ENCODE measurements at places on chromosomes 2 and 18. TPM values are rescaled to one million over a fixed set of nuclear protein-coding genes. Genes with fewer than 3 reads are reported as not detected.

The CFC1 gene
- total RNA-seq, result not detected

The LHCGR gene
- not detected for total RNA-seq

The GAL3ST2 gene
- total RNA-seq, result 0.64 TPM

The PTRHD1 gene
- total RNA-seq, result 46.9 TPM

The PDE11A gene
- not detected for total RNA-seq

The GPR39 gene
- total RNA-seq, result not detected

The EML6 gene
- not detected for total RNA-seq

The CD207 gene
- not detected for total RNA-seq

The TANC1 gene
- total RNA-seq, result 17.8 TPM

The DSC3 gene
- 1.4 TPM for total RNA-seq

The RAB17 gene
- not detected for total RNA-seq

The FRZB gene
- total RNA-seq, result 0.52 TPM

The FBXO15 gene
- total RNA-seq, result not detected

The FBLN7 gene
- total RNA-seq, result 1.8 TPM

The MITD1 gene
- 19.3 TPM for total RNA-seq

The ASIC4 gene
- total RNA-seq, result not detected

The SPATA3 gene
- total RNA-seq, result not detected

The IKZF2 gene
- 4.7 TPM for total RNA-seq

The MLPH gene
- 47.4 TPM for total RNA-seq

The RESP18 gene
- total RNA-seq, result not detected

The CNTNAP5 gene
- not detected for total RNA-seq

The SPP2 gene
- not detected for total RNA-seq

The TMEM37 gene
- total RNA-seq, result 9.8 TPM

The AKAIN1 gene
- not detected for total RNA-seq

The SCYGR6 gene
- not detected for total RNA-seq

The TDRD15 gene
- not detected for total RNA-seq

The SCN7A gene
- total RNA-seq, result 3.5 TPM

The CAPN13 gene
- total RNA-seq, result not detected

The MARCO gene
- total RNA-seq, result not detected

The CLEC4F gene
- total RNA-seq, result not detected

The EML4 gene
- total RNA-seq, result 28.4 TPM

The DQX1 gene
- total RNA-seq, result not detected

The MC5R gene
- total RNA-seq, result not detected

The PCARE gene
- not detected for total RNA-seq

The IL1F10 gene
- not detected for total RNA-seq

The SESTD1 gene
- total RNA-seq, result 11.5 TPM

The CCDC102B gene
- 18.3 TPM for total RNA-seq

The LOXHD1 gene
- total RNA-seq, result not detected

The NGEF gene
- total RNA-seq, result 3.0 TPM

The ZNF804A gene
- 4.2 TPM for total RNA-seq

The HJURP gene
- total RNA-seq, result 8.4 TPM

The PROM2 gene
- 1.0 TPM for total RNA-seq

All from epithelial cell of alveolus of lung (primary cell).